ENCODE measurements at places on chromosomes 11 and 22.

GRCh38 chr22:40323681-40324171, 22.6 kb upstream of the ADSL start:
- no peak for DNase-seq

DNA sequence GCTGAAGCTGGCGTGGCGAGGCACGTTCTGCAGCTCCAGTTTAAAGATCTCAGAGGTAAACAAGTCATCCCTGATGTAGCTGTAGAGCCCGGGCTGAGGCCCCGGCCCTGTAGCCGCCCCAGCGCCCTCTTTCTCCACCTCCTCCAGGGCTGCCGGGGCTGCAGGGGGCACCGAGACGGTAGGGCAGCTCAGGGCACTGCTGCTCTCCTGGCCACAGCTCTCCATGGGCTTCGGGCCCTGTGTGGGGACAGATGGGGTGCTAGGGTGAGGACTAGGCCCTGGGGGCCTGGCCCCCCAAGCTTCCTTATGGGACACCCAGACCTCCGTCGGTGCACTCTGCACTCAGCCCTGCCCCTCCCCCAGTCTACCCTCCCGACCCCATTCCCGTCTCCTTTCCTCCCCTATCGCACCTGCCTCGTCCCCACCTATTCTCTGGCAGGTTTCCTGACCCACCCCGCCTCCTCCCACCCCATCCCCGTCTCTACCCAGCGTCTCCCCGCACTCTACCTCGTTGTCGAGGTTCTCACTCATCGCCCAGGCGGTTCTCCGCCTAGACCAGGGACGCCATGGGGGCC, 559 bp downstream of the RANBP1 start:
- no peak for DNase-seq

DNA sequence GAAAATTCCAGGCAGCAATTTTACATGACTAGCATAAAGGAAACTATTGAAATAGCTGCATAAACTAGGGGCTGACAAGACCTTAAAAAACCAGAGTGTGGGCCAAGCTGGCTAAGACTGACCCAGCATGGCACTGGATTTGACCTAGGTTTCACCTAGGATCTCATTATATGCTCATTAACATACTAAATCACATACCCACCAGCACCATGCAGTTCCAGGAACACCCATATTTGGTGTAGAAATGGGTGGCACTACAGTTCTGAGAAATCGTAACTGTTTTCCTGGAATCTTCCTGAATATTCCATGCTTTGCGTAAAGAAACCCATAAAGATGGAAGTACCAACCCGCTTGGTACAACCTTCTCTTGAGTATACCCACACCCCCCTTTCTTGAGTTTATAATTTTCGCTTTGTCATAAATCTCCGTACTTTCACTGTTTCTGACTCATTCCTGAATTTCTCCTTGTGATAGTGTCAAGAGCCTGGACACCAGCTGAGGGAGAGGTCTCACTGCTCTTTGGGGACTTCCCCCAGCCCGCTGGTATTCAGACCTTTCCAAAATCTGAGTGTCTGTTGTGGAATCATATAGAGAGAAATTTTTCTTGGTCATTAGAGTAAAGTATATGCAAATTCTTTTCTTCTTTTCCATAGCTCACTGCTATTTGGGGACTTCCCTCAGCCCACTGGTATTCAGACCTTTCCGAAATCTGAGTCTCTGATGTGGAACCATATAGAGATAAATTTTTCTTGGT, 55.1 kb downstream of the MTMR3 start:
- no peak for DNase-seq

DNA sequence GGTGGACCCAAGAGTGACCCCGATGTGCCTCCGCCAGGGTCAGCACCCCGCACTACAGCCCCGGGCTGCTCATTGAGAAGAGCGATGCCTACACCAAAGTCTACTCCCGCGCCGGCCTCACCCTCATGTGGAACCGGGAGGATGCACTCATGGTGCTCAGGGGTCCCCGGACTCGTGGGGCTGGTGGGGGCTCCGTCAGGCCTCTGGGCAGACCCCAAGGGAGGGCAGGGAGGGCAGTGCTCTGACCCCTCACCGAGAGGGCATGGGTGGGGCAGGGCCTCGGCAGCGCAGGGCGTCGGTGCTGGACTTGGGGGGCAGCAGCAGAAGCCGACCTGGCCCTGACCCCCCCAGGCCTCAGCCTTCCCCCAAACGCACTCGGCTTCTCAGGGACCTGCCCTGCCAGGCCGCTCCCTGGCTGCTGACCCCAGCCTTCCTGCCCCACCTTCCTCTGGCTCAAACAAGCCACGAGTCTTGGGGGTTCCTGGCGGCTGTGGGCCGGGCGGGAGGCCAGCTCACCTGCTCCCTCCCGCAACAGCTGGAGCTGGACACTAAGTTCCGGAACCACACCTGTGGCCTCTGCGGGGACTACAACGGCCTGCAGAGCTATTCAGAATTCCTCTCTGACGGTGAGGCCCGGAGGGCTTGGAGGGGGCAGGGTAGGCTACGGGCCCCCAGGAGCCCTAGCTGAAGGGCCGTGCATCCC, 2.9 kb downstream of the MUC2 start:
- no peak for DNase-seq

DNA sequence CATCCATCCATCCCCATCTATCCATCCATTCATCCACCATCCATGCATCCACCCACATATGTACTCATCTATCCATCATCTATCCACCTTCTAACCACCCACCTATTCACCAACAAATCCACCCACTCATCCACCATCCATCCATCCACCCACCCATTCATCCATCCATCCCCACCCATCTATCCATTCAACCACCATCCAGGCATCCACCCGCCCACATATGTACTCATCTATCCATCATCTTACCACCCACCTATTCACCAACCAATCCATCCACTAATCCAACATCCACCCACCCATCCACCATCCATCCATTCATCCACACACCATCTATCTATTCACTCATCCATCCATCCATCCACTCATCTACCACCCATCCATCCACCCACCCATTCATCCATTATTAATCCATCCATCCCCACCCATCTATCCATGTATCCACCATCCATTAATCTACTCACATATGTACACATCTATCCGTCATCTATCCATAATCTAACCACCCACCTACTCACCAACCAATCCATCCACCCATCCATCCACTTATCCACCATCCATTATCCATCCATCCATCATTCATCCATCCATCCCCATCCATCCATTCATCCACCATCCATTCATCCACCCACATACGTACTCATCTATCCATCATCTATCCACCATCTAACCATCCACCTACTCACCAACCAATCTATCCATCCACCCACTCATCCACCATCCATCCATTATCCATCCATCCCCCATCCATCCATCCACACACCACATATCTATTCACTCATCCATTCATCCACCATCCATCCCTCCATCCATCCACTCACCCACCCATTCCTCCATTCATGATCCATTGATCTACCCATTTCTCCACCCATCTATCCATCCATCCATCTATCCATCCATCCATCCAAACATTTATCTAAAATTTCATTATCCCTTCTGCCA, 940.0 kb downstream of the BRD1 start:
- DNase-seq: no peak

- peak; percentile 3 for DNase-seq
Observed at GRCh38 chr11:2290351-2290841, 11.3 kb downstream of the C11orf21 start.

- DNase-seq: no peak
Observed at GRCh38 chr11:65418431-65418680, 4.2 kb upstream of the NEAT1 start.

DNA sequence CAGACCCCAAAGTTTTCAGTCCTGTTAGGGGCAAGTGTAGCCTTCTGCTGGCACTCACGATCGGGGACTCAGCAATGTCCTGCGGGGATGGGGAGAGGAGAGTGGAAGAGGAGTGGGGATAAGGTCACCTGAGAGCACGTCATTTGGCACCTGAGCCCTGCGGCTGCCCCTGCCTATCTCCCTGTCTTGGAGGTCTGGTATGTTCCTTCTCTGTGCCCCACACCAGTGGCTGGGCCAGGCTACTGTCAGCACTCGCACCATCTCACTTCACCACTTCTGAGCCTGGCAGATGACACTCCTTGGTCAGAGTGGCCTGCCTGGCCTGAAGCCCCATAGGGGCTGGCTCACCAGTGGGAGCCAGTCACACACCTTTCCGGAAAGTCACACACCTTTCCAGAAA, 20.1 kb upstream of the CHADL start:
- DNase-seq: no peak

Data from PC-3 (cell line).